Upper lobe of right lung (tissue), 1 donor: ENCODE measurements at places on chromosomes 3 and 15. TPM values are rescaled to one million over a fixed set of nuclear protein-coding genes. Genes with fewer than 3 reads are reported as not detected.

- DNase-seq = no peak
Observed at GRCh38 chr15:83960192-83960829, 275.3 kb upstream of the GOLGA6L4 start.

- no peak for DNase-seq
Observed at GRCh38 chr3:99212969-99213368, 311.5 kb upstream of the DCBLD2 start.

GRCh38 chr3:128942161-128942952, 51.5 kb downstream of the CFAP92 start:
- DNase-seq = no peak

The THSD4 gene
- 25.6 TPM for total RNA-seq

The INKA1 gene
- total RNA-seq = 6.6 TPM
